H54 (cell line): ENCODE measurements at places on chromosomes 13 and 19.

DNA sequence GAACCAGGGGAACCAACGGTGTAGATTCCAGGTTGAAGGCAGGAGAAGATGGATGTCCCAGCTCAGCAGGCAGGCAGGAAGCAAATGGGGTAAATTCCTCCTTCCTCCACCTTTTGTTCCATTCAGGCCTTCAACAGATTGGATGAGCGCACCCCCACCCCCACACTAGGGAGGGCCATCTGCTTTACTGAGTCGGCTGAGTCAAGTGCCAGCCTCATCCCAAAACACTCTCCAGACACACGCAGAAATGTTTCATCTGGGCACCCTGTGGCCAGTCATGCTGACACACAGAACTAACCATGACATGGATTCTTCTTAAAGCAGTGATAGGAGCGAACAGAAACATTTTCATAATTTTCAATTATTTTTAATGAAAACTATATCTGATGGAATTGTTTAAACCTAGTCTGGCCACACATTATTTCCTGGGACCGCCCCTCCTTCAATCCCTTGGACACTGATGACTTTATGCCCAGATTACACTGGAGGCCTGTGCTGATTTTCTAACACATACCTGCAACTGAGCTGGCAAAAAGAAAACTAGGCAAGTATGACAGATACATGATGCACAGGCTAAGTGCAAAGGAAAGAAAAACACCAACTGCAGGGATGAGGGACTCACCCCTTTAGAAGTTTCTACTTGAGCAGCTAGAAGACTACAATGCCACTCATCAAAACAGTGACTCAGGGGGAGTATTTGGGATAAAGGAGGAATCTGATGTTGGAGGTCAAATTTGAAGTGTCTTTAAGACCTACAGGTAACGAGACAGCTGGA is 154.2 kb downstream of the TNFRSF19 start:
- no peak for DNase-seq

- no peak for DNase-seq
Observed at GRCh38 chr19:36330216-36330615, 48.8 kb downstream of the ZFP14 start.

DNA sequence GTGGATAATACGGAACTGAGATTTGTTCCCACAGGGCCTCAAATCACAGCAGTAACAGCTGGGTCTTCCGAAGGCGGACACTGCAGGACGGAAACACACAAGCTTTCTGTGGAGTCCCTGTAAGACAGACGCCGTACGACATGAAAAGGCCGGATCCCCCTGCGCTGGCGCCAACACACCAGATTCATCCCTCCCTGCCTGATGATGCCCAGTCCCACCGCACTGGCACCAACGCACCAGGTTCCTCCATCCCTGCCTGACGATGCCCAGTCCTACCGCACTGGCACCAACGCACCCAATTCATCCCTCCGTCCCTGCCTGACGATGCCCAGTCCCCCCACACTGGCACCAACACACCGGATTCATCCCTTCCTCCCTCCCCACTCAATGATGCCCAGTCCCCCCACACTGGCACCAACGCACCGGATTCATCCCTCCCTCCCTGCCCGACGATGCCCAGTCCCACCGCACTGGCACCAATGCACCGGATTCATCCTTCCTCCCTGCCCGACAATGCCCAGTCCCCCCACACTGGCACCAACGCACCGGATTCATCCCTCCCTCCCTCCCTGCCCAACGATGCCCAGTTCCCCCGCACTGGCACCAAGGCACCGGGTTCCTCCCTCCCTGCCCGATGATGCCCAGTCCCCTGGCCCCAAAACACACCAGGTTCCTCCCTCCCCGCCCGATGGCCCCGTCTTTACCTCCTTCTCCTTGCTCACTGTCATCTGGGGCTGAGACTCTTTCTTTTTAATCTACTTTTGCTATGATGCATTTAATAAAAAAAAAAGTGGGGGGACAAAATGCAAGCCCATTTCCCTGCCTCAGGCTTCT is 55.1 kb downstream of the RASA3 start:
- DNase-seq, result no peak

DNA sequence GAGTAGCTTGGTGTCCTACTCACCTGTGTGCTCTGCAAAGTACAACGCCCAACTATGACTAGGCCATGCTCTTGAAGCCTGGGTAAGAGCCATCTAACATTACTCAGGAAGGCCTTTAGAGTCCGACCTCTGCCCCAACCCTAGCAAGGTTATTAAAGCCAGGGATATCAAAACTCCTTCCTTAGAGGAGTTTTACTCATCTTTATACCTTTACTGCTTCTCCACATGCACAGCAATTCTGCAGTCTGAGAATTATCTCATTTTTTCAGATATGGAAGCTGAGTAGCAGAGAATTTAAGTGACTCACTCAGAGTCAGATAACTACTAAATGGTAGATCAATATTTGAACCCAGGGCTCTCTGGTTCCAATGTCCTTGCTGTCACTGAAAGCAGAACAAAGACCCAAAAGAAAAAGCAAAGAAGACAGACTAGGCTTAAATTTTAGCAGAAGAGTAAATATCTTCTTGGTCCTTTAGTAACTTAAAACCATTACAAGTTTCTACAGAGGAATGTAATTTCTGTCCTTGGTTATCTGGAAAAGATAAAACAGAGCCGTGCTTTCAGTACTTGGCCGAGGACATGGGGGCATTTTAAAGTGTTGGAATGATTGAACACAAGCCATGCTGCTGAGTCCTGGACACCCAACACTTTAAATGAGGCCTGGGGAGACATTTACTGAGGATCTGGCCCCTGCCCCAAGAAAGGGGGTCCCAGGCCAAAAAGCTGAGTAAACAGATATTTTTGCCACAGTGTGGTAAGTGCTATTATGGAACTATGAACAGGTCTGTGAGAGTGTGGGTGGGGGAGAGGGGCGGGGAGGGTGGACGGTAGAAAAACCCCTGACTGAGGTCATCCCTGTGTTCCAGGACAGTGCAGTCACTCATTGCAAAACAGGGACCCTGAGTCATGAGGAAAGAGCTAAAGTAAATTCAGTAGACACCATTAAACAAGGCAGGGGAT is 18.4 kb upstream of the KPNA3 start:
- DNase-seq, result no peak

- no peak for DNase-seq
Observed at GRCh38 chr19:57816652-57817051, 1.9 kb upstream of the ZNF552 start.

DNA sequence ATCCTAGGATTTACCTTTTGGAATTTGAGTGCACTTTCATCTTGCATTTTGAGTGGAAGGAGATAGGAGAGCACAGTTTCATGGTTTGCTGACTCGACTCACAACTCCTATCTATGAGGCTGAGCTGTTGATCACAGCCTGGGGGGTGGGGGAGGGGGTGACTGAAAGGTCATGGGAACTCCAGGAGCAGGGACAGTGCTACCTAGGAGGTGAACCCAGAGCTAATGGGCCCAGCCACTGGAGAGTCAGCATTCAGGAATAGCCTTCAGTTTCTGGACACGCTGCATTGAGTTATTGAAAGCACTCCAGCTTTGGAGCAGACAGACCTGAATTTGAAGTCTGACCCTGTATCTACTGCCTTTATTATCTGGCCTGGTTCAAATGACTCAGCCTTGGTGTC is 339.9 kb downstream of the SLC7A1 start:
- no peak for DNase-seq

DNA sequence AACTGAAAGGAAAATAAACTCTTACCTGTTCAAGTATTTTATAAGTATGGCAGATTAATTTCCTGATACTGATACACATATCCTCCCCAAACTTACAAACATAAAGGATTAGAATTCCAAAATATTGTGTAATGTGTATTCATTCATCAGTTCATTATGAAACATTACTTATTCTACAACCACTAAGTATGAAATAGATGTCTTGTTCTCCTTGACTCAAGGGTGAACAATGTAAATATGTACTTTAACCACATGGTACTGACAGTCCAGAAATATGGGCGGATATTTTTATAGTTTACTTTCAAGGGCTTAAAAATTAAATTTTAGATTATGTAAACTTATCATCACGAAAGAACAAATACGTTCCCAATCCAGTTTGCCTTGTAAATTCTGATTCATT is 334.0 kb downstream of the LIG4 start:
- DNase-seq, result no peak

GRCh38 chr13:111368091-111368490 is 47.6 kb downstream of the TEX29 start:
- no peak for DNase-seq

DNA sequence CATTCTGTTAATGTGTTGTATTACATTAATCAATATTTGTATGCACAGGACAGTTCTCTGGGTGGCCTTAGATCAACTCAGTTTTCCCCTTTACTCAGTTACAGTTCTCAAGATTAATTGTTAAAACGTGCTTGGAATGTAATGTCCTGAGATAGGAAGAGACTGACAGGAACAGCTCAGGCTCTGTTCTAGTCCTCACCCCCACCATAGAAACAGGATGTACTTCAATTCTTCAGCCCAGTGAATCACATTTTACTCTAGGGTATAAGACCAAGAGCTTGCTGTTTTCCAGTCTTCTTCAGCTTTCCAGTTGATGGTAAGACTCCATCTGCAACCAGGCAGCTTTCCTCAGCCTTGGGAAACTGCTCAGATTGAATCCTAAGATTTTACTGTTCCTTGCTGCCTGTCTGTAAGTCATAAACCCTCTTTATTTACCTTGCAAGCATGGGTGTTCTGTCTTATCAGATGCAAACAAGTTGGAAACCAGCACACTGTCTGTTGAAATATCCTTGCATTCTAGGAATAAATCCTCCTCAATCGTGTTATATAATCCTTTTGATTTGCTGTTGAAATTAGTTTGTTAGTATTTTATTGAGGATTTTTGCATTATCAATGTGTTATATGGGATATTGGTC is 836.9 kb upstream of the PCDH9 start:
- DNase-seq, result no peak

DNA sequence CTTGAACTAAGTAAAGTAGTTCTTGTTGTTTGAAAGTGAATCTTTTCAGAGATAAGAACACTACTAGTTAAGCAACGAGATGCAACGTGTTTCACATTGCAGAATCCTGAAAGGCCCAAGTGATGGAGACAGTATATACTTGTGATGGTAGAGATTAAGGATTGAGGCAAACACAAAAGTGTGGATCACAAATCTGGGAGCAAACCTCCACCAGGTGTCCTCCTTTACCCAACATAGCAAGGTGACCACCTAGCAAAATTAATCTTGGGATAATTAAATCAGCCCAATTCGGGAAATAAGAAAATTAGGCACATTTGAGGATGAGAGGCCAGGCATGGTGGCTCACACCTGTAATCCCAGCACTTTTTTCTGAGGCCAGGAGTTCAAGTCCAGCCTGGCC is 563.9 kb downstream of the DACH1 start:
- DNase-seq, result no peak

- no peak for DNase-seq
Observed at GRCh38 chr19:41233748-41234240, 14.8 kb downstream of the AXL start.

GRCh38 chr19:46902402-46902766 is 41.6 kb downstream of the ARHGAP35 start:
- DNase-seq, result no peak

DNA sequence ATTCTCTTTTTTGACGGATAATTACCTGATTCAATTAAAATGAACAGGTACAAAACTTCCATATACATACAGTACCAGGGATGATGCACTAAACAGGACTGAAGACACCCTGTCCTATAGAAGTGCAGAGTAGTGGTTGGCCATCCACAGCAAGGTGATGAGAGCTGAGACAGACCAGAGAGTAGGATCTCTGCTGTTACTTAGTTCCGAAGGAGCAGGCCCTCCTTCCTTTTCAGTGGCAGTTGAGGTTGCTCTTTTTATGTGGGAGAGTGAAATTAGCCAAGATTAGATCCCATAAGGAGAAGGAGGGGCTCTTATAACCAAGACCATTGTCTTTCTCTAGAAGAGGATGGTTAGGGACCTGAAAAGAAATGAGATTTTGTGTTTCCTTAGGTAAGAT is 4.0 kb downstream of the PDS5B start:
- no peak for DNase-seq

DNA sequence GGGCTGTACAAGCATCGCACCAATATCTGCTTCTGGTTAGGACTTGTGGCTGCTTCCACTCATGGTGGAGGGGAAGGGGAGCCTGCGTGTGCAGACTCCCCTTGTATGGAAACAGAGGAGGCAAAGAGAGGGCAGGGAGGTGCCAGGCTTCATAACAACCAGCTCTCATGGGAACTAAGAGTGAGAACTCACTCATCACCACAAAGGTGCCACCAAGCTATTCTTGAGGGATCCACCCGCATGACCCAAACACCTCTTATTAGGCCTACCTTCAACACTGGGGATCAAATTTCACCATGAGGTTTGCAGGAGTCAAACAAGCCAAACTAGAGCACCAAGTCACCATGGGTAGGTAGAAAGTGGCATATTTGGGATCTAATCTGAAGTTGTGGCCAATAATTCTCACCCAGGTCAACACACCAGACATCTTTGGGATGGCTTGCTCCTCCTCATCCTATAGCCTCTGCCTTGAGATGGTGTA is 46.4 kb downstream of the RUBCNL start:
- no peak for DNase-seq

GRCh38 chr13:22736768-22737092 is 444.0 kb upstream of the SGCG start:
- no peak for DNase-seq

- DNase-seq, result no peak
Observed at GRCh38 chr13:57832187-57832586, 200.6 kb downstream of the PCDH17 start.

DNA sequence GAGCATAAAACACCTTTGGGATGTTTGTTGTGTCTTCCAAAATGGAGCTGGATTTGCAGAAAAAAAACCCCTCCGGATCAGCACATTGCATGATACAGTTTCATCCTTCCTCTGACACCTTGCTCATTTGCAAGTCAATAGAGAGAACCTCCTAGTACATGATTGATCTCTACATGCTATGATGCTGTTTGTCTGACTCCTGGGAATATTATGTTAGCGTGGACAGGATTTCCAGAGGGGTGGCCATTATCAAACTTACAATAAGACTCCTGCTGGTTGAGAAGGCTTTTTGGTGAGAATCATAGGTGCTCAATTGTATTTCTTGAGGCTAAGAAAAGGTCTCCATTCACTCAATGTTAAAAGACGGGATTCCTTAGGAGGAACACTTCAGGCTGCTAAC is 75.9 kb upstream of the SCEL start:
- no peak for DNase-seq

DNA sequence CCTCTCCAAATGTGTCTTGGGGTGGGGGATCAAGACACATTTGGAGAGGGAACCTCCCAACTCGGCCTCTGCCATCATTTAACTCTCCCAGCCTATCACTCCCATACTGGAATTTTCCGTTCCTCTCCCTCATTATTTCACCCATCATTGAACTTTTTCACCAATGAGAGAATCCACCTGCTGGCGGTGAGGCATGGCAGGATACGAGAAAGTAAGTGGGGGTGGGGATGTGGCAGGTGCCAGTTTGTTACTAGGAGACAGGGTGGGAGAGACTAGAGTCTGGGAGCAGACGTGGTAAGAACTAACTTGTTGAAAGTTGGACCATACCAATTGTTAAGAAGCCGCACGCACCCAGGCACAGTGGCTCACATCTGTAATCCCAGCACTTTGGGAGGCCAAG is 6.9 kb downstream of the GIPR start:
- DNase-seq, result no peak

- no peak for DNase-seq
Observed at GRCh38 chr13:83007226-83007625, 875.0 kb downstream of the SLITRK1 start.
